ENCODE measurements at places on chromosomes 3 and 15.

DNA sequence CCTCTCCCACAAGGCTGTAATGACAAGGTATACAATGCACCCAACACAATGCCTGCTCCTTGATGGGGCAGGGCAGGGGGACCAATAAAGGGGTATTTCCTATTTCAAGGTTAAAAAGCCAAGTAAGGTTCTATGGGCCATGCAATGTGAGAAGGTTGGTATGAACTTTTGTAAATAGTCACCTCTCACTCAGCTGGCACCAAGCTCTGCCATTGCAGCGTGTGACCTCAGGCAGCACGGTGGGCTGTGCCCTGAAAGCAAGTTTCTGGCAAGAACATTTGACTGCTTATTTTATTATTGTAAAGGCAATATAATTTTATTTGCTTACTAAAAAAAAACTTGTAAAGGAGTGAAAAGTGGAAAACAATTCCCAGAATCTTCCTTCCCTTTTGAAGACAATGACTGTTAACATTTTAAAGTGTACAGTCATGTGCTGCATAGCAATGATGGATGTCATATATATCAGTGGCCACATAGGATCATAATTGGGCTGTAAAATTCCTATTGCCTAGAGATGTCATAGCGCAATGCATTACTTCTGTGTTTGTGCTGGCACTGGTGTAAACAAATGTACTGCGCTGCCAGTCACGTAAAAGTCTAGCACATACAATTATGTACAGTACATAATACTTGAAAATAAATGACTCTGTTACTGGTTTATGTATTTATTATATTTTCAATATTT is 167.3 kb upstream of the RORA start:
- DNase-seq = no peak

- no peak for DNase-seq
Observed at GRCh38 chr3:50371133-50371685, 11.9 kb upstream of the TMEM115 start.

- no peak for DNase-seq
Observed at GRCh38 chr3:6746443-6746842, 114.5 kb upstream of the GRM7 start.

DNA sequence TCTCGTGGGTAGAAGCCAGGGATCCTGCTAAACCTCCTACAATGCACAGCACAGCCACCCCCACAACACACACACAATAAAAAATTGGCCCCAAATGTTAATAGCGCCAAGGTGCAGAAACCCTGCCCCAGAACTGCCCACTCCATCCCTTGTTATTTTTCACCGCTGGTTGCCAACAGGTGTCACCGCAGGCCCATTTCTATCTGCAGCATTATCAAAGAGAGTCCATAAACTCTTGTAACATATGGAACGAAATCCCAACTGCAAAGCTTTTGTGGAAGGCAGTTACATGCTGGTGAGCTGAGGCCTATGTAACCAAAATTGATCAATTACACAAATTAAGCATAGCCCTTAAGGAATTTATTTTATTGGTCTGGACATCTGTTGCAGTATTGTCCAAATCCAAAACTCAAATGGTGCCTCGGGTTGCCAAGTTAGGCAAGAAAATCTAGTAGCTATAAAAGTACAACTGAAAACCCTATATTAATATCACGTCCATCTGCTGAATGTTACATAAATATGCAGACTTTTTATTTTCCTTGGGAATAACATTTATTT is 66.2 kb downstream of the SAMMSON start:
- no peak for DNase-seq

DNA sequence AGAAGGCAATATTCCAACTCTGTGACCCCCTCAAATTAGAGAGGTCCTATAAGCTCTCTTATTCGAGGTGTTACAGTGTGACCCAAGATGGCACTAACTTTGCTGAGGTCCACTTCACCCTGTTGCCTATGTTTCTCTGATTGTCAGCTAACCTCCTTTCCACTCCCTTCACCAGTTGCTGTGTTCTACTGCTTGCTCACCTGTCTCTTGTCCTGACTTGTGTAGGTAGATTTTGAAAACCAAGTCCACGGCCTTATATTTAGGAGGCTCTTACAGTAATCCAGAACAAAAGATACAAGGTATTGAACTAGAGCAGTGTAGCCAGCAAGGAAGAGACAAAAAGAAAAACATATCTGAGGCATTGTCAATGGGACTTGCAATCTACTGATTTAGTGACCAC is 20.1 kb upstream of the GSK3B start:
- DNase-seq = no peak

- DNase-seq = peak; percentile 49
Observed at GRCh38 chr3:25783661-25784512, 644 bp upstream of the NGLY1 start.

GRCh38 chr15:60396100-60396499 is 1.7 kb downstream of the ANXA2 start:
- DNase-seq = peak; percentile 56

DNA sequence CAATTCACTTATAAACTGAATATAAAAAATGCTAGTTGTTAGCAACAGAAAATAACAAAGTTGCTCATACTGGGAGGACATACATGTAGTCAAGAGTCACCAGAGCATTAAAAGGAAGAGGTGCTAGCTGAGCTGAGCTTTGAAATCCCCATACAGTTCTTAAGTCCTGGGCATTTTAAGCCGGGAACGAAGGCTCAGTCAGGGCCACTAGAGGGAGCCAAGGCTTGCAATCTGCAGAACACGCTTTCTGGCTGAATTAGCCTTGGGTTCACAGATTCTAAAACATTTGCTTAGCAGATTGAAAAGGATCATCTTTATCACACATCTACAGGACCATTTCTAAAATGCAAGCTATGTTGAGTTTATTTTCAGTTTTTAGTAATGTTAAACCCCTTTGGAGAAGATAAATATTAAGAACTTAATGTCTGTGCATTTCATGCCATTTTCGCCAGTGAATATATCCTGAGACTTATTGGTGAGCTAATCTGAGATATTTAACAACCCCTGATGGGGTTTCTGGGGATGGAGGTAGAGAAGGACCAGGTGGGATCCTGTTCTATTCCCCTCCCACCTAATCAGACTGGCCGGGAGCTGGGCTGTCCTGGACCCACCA is 26.3 kb upstream of the MNS1 start:
- DNase-seq = peak; percentile 75

DNA sequence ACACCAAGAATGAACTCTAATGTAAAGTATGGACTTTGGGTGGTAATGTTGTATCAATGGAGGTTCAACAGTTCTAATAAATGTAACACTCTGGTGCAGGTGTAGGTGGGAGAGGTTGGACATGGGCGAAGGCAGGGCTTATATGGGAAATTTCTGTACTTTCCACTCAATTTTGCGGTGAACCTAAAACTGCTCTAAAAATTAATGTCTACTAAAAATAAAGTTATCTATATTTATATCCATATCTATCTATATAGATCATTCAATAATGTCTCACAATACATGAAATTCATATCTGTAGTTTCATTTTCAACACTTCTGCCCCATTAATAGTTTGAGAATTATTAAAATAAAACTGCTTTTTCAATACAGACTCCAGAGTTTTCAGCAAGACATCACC is 49.3 kb downstream of the CD200R1 start:
- no peak for DNase-seq

- DNase-seq = no peak
Observed at GRCh38 chr3:27360113-27361078, 8.8 kb downstream of the NEK10 start.

- DNase-seq = no peak
Observed at GRCh38 chr15:38682861-38683260, 118.2 kb upstream of the RASGRP1 start.

DNA sequence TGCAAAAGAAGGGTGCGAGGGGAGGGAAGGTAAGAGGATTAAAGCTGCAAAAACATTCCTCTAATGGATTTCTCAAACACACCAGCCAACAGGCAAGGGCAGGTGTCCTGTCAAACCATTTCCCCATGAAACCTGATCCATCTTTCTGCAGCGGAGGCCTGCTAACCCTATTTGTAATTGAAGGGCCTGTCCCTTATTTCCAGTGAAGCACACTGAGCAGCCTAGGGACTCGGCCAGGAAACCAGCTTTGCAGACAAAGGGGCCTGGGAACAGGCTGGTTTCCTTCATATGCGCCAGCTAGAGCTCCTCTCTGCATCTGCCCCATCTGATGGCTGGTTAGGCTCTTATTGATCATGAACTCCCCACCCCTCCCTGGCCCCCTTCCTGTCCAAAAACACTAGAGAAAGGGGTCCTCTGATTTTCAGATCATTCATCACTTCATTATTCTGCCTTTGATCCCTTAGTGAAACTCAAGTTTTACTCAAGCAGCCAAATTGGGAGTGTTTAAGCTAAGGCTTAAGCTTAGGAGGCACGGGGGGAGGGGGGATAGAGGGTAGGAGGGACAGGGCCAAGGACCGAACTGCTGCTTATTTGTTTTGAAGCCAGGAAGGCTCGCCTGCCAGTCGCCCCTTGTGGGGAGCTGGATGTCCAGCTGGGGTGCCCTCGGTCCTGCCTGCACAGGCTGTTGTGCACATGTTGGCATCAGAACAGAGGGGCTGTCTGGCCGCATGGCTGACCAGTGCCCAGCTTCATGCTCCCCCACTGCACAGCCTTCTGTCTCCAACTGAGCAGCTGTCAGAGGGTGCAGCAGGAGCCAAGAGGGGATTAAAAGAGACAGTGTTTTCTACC is 53.1 kb downstream of the BOC start:
- DNase-seq = no peak

- DNase-seq = no peak
Observed at GRCh38 chr3:10363935-10364334, 43.0 kb upstream of the SEC13 start.

GRCh38 chr3:5384557-5385236 is 197.2 kb downstream of the EDEM1 start:
- DNase-seq = no peak

DNA sequence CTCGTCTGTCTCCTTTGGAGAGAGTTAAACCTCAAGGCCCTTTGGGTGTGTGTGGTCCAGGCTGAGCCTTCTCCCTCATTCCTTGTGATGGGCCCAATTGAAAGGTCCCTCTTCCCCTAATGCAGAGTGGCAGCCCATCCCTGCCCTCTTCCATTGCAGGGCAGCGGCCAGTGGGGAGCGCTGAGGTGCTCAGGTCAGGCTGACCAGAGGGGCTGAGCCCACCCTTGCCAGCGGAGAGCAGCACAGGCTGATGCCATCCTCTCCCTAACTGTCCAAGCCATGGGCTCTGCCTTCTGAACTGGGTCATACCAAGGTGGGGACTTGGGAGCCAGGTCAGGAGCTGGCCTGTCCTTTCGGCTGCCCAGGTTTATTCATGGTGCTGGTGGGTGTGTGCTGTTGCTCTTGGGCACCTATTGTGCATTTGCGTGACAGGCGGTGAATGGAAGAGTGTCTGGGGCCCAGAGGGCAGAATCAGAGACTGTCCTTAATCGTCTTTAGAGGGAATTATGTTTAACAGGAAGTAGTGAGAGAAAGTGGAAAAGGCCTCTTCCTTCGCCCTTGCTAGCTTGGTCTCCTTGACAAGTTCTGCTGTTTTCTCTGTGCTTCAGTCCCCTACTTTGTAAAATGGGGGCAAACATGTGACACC is 96.9 kb downstream of the VGLL4 start:
- DNase-seq = no peak

All from RKO (cell line).